ENCODE measurements at places on chromosomes 12 and 14.

DNA sequence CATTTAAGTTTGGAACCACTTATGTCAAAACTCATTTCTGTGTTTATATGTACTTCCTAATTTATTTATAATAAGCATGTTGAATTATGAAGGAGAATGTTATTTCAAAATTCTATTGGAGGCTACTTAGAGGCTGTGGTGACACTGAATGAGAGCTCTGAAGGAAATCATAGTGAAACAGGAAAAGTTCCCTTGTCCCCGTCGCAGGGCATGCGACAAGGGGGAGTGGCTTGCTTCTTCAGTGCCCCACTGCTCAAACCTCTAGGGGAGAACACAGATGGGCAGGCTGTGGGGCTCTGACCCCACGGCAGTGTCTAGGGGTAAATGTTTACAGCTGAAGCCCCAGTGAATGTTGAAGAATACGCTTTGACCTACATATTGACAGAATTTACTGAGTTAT is 261.9 kb downstream of the RAD51B start:
- DNase-seq: no peak

- no peak for DNase-seq
Observed at GRCh38 chr12:7835116-7835515, 37.6 kb downstream of the SLC2A14 start.

DNA sequence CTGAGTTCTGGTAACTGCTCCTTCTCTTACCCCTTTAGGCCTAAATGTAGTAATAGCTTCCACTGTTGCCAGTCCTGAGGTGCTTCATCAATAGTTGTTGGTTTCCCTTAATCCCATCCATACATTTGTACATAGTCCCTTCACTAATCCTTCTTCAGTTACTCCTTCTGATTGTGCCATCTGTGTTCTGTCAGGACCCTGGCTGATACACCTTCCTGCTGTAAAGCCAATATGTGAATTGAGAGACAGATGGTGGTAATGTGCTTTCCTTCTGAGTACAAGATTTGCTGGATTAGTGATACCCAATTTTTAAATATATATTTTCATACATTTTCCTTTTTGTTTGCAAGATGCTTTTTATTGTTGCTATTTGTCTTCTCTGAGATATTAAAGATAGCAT is 66.4 kb downstream of the OTOGL start:
- no peak for DNase-seq

DNA sequence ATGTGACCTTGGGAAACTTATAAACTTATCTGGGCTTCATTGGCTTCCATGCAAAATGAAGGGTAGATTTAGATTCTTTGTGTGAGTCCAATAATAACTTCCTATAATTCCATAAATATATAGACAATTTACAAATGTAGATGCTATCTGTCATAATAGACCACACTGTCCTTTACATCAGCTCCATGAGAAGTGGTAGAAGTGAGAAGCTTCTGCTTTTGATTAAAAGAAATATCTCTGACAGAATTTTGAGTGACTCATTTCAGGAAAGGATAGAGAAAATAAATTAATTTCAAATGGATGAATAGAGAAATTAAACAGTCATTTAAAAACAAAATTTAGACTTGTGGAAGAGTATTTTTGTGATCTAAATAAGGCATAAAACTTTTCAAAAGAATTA is 329.7 kb upstream of the ATP2B1 start:
- DNase-seq: peak; percentile 42

DNA sequence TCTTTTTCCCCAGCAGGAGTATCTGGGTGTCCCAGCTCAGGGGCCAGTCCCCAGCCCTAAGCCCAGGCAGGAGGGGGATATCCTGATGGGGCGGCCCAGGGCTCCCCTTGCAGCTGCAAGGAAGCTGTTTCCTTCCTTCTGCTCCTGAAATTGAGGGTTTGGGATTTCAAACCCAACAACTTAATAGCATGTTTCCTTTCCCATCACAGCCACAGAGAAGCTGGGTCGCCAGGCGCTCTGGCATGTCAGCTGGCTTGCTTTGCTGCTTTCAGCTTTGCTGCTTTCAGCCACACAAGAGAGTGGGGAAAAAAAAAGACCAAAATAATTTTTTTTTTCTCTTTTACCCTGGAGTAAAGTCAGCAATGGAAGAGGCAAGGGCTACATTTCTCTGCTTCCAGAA is 30.0 kb downstream of the HVCN1 start:
- DNase-seq: no peak

DNA sequence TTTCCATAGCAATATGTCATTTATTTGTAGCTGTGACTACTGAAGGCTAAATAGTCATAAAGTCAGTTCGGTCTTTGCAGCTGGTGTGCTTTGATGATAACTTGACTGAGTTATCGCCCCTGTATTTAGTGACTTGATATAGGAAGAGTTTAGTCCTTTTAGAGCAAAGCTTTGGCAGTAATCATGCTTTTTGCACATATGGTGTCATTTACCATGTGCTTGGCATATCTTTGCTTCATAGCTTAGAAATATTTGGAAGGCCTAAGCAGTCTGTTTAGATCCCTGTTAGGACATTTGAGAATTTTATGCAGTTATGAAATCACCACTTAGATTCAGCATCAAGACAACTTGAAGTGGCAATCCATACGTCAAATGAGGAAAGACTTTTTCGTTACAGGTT is 31.6 kb downstream of the POLR3B start:
- peak; percentile 14 for DNase-seq

GRCh38 chr14:96104469-96105057 is 65.4 kb downstream of the C14orf132 start:
- peak; percentile 84 for DNase-seq

DNA sequence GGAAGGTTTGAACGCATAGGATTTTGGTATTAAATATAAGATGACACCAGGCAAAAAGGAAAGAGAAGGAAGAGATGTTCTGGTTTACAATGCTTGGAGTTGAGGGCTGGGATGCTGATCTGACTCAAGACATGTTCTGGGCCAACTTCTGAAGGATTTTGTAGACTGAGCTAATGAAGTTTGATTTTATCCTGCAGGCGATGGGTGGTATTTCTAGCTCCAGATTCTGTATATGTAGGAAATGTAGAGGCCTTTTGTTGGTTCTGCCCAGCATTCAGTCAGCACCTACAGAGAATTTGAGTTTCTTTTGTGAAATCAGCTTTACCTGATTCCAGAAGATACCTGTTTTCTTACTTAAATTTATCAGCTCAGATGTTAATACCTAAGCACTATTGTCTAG is 48.2 kb downstream of the VEZT start:
- DNase-seq: no peak

DNA sequence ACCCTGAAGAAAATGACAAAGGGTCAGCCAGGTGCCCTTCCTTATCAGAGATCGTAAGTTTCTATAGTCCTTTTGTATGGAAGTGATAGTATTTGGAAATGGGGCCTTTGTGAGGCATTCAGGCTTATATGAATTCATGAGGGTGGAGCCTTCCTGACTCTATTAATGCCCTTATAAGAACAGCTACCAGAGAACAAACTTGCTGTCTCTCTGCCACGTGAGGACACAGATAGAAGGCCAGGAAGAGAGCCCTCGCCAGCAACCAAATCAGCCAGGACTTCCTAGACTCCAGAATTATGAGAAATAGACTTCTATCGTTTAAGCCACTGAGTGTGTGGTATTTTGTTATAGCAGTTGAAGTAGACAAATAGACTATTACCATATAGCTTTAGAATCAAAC is 36.7 kb downstream of the TRMT5 start:
- no peak for DNase-seq

DNA sequence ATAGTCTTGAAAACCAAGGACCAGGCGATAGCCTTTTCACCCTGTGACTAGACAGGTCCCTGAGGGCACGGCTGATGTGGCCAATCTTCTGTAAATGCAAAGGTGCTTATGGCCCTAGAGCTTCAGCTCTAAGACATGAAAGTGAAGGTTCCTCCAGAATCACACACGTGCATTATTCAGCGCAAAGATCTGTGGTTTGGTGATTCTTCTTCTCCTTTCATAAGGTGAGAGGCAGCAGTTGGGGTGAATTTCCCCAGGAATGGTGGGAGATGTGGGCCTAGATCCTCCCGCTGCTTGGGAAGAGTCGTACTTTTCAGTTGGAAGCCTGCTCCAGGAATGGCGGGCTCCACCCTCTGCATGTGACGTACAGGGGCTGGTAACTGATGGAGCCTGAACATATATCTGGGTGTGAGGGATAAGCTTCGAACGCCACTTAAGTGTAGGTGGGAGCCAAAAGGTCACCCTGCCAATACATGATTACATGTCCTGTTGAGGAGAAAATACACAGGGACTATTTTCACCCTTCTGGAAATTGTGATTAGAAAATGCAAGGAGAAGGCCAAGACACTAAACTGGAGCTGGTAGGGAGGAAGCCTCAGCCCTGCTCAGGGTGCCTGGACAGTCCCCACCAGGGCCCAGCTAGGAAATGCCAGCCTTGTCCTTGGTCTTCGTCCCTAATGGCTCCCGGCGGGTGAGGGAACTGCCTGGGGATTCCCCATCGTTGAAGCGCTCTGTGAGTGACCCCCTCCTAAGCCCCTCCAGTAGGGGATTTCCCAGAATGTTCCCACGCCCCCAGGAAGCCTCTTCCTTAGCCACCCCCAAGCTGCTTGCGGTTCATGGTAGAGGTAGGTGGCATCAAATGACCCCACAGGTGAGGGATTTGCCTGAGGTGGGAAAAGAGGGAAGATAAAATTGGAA is 17.6 kb downstream of the BATF start:
- no peak for DNase-seq

DNA sequence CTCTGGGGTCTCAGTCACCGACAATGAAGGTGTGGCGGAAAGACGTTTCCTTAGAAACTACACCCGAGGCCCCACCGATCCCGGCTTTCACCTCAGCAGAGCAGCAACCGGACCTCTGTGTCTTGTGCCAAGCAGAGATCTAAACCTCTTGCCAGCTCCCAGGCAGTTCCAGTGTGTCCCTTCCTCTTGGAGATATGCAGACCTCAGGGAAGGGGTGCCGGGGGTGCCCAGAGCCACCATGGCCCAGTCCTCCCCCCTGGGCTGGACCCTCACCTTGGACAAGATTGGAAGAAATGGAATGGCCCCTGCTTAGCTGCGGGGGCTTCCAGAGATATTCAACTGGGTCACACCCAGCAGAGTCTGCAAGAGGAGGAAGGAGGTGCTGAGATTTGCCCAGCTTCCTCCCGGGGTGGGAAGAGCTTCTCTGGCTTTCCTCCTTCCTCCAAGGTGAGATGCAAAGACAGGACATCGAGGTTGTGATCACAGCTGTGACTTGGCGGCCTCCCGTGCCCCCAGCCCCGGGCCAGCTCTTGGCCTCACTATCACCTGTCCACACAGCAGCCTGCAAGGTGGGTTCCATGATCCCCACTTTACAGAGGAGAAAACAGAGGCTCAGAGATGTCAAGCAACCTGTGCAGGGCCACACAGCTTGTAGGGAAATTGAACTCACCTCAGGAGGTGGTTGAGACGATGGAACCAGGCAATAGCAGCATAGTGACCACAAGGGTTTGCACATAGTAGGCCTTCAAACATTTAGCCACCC is 281.7 kb upstream of the RTL1 start:
- no peak for DNase-seq

DNA sequence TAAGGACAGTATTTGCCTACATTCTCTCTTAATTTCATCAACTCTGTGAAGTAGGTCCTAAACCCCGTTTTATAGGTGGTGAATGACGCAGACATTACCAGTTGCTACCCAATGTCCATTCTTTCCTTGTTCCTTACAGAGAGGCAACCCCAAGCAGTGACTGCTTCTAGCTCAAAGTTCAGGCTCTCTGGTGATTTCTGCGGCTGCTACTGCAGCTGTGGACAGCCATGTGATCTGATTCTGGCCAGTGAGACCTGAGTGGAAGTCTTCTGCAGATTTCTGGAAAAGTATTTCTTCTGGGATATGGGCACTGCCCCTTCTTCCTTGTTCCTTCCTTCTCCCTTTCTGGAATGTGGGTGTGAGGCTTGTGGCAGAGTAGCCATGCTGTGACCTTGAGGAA is 82.9 kb downstream of the ARF6 start:
- no peak for DNase-seq

DNA sequence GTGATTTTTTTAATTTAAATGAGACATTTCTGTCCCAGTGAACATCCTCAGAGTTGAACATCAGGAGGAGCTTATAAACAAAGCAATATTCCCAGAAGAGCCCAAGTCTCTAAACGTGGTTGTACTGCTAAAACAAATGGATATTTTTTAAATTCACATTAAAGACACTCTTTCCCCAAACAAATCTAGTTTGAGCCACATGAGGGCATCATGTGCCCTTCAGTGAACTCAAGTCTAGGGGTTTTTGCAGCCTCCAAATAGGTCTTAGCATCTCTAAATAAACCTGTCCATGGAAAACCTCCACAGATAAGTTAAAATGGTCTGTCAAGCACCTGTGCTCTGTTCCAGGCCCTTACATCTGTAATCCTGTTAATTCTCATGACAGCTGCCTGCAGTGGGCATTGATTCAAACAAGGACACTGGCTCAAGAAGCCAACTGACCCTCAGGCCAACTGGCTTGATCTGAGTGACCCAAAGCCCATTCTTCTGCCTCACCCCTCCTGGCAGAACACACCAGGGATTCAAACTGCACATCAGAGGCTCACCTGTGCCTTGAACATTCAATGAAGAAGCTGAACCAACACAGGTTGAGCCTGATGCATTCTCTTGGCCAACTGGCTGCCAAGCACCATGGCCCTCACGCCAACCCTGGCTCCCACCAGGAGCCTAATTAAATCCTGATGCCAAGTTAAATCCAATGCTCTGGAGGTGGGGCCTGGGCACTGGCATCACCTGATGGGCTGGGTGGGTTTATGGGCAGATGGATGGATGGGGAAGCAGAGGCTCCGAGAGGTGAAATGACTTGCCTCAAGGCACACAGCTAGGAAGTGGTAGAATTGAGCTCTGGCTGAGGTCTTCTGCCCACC is 8.6 kb downstream of the ISCU start:
- DNase-seq: peak; percentile 70

DNA sequence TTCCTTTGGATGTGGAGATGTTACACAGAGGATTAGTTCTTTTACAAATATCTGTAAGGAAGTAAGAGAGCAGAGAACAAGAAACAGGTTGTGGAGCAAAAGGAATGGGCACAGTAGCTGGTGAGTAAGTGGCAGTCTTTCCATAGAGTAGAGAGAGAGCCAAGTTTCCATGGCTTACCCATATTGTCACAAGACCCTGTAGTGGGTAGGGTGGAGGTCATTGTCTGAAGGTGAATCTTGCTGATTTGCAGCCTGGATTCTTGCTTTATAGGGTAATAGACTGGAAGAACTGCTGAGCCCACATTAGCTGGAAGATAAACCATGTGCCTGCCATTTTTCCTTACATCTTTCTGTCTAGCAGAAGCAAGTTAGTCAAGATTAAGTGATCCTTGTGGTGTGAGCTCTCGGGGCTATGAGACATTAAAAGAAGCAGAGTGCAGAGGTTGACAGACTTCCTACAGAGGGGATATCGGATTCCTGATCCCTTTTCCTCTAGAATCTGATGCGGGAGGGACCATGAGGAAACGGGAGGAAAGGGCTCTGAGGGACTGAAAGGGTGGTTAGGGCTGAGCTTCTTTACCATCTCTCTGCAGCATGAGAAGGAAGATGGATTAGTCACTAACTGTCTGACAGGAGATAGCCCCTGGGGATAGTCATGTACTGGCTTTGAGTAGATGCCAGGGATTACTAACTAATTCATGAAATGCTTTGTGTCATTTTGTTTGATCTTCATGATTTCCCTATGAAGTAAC is 44.0 kb upstream of the LRTM2 start:
- DNase-seq: peak; percentile 90

GRCh38 chr14:22304326-22304725 is 284.7 kb downstream of the DAD1 start:
- DNase-seq: no peak

Measured in fibroblast of skin of right biceps (primary cell).